ENCODE measurements at places on chromosomes 4 and X.

DNA sequence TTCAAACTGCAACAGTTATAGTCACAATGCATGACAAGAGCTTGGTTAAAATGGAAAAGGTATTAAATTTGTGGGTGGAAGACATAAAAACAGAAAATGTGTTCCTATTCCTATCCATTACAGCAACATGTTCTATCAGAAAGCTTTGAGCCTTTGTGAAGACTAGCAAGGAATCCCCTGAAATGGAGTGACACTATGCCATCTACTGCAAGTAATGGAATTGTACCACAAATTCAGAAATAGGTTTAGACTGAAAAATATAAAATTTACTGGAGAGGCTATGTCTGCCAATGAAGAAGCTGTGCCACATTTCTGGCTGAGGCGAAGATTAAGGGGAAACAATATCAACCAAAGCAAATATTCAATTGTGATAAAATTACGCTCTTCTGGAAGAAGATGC, 247.9 kb downstream of the ADAM29 start:
- DNase-seq, result no peak

- no peak for DNase-seq
Measured at GRCh38 chr4:40843696-40844095, 93.9 kb downstream of the NSUN7 start.

DNA sequence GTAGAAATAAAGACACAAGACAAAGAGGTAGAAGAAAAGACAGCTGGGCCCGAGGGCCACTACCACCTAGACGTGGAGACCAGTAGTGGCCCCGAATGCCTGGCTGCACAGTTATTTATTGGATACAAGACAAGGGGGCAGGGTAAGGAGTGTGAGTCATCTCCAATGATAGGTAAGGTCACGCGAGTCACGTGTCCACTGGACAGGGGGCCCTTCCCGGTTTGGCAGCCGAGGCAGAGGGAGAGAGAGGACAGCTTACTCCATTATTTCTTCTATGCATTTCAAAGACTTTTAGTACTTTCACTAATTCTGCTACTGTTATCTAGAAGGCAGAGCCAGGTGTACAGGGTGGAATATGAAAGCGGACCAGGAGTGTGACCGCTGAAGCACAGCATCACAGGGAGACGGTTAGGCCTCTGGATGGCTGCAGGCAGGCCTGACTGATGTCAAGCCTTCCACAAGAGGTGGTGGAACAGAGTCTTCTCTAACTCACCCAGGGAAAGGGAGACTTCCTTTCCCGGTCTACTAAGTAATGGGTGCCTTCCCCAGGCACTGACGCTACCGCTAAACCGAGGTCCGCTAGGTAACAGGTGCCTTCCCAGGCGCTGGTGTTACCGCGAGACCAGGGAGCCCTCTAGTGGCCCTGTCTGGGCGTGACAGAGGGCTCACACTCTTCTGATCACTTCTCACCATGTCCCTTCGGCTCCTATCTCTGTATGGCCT, 44.9 kb downstream of the ZBTB49 start:
- peak; percentile 72 for DNase-seq

DNA sequence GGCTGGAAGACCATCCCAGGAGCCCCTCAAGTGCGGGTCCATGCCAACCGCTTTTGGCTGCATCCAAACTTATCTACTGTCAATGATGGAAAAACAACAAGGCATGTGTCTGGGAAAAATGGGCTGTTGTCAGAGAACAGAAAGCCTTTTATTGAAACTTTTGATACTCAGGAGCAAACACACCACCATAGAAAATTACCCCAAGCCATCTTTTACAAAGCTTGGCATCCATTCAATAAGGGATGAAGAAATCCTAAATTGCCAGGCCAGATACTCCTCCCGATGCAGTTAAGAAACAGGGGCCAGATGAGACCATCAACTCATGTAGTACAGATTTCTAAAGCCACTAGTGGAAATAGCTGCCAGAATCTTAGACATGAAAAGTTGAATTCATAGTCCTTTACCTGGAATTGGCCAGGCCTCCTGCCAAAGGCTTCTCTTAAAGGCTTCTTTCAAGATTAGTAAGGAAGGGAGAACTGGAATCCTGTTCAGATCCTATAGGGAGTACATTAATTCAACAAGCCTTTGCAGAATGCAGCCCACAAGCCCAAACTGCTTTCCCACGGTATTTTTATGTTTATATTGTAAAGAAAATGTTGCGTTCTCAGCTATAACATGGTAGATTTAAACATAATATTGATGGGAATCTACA, 145.4 kb upstream of the MAP3K15 start:
- no peak for DNase-seq

GRCh38 chr4:176409627-176410026, 89.9 kb downstream of the SPCS3 start:
- no peak for DNase-seq

DNA sequence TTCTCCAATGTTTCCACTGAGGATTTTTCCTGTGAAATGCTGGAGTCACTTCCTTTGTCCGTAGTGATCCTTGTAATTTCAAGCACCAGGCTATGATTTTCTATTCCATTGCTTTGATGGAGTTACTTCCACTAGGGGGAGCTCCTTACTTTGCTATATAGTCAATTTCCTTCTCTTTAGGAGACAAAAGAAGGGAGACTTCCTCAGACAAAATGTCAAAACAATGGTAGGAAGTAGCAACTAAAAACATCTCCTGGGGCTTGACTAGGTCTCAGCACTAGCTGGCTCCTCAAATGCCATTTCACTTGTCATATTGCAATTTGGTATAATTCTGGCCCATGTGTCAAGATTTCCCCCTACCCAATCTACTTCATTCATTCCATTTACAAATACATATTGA, 24.1 kb downstream of the ZCCHC12 start:
- no peak for DNase-seq

GRCh38 chr4:122909683-122910082, 12.7 kb downstream of the NUDT6 start:
- DNase-seq, result no peak

DNA sequence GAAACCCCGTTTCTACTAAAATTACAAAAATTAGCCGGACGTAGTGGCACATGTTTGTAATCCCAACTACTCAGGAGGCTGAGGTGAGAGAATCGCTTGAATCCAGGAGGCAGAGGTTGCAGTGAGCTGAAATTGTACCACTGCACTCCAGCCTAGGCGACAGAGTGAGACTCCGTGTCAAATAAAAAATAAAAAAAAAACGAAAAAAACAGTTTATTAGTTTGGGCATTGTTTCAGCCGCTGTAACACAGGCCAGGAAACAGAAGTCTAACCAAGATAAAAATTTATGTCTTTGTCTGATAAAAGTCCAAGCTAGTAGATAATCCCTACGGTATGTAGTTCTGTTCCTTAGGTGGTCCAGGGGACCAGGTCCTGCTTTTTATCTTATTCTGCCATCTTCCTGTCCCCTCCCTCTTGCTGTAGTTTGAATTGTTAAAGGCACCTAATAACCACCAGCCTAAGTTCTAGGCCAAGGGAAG, 21.4 kb downstream of the USO1 start:
- no peak for DNase-seq

DNA sequence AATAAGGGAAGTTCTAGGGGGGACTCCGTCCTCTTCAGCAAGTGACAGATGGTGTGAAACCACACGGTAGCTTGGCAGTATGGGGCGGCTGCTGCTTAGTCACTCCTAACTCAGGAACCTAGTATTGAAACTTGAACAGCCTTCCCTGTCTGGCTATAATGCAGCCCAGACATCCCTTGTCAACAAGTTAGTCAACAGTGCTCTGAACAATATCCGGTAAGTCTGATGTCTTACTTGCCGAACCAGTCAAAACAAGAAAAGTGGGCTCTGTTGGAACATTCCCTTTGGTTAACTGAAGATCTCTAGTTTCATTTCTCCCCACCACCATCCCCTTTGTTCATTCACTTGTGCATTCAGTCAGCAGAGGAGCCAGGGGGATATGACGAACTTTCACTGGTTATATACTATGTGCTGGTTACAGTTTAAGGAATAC, 18.7 kb upstream of the CXCL13 start:
- peak; percentile 32 for DNase-seq

- DNase-seq, result no peak
Measured at GRCh38 chr4:182143822-182144625, 99.2 kb upstream of the TENM3 start.

DNA sequence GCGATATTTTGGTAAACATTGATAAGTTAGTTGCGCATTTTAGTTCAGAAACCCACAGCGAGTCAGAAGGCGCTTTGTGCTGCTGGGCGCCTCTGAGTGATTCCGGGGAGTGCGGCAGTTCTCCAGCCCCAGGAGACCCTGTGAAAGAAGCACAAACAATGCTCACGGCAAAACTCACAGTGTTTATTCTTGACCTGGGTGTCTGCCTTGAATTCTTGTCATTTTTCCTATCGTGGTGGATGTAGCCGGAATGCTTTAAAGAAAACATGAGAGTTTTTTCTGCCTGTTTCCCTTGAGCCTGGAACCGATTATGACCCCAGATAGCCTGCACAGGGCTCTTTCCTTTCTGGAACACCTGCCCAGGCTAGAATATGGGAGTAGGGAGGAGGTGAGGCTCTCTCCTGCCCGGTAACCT, 6.7 kb downstream of the TBL1X start:
- no peak for DNase-seq

DNA sequence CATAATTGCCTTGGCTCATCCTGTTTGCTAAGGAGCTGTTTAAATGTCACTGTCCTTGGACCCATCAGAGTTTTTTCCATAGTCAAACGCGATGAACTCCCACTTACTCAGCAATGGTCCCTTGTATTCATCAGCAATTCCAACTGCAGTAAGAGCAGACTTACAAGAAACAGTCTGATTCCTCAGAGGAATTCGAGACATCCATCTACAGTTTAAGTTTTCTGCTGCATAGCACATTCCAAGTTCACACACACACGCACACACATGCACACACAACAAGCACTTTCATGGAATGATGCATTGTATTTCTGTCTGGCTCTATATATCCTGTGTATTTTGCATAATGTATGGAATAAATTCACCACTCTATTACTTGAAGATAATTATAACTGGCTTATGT, 32.7 kb upstream of the TMEM150C start:
- DNase-seq, result no peak

GRCh38 chr4:55355555-55355954, 9.5 kb downstream of the SRD5A3 start:
- no peak for DNase-seq

GRCh38 chr4:6761649-6762615, 20.6 kb upstream of the KIAA0232 start:
- DNase-seq, result no peak

GRCh38 chr4:175386776-175387507, 425.1 kb downstream of the GPM6A start:
- no peak for DNase-seq

GRCh38 chr4:53602390-53602789, 11.1 kb upstream of the LNX1 start:
- no peak for DNase-seq

DNA sequence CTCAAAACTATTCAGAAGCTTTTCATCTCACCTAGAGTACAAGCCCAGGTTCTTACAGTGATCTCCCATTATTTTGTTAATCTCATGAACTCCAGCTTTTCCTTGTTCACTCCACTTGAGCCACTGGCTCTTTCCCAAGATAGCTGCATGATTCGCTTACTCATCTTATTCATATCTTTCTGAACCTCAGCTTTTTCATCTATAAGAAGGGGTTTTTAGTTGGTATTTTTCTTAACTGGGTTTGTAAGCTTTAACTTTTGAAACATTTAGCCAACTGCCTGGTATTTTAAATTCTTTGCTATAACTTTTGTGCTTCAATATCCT, 24.0 kb downstream of the GIMD1 start:
- no peak for DNase-seq

- no peak for DNase-seq
Measured at GRCh38 chr4:40251366-40251765, 54.5 kb downstream of the RHOH start.

- DNase-seq, result peak; percentile 79
Measured at GRCh38 chrX:70289793-70290770, at the start of the genes KIF4A and PDZD11. TSS of gene KIF4A (plus strand) at chrX:70290104. CDS start at chrX:70290459, 355 bp downstream. TSS of gene PDZD11 (minus strand) at chrX:70289927. CDS start at chrX:70289341, 586 bp downstream.

GRCh38 chr4:20266215-20267082, 14.7 kb downstream of the SLIT2 start:
- DNase-seq, result no peak

- no peak for DNase-seq
Measured at GRCh38 chr4:173990126-173990868, 293.2 kb downstream of the FBXO8 start.

DNA sequence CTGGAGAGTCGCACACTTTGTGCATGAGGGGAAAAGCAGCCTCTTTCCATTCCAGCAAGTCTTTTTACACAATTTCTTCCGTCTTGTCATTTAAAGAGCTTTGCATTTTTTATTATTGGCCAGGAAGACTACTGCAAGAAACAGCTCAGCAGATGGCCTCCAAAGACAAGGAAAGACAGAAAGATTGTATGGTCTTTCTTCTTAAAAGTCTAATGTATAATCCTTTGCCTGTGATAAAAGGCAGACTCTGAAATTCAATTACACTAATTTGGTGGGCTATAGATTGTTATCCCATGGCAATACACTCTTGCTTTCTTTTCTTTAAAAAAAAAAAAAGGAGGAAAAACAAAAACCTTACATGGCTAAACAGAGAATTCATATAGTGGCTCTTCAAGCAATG, 5.9 kb downstream of the CAPN6 start:
- DNase-seq, result no peak

GRCh38 chr4:101306225-101306624, 41.1 kb downstream of the PPP3CA start:
- DNase-seq, result no peak

DNA sequence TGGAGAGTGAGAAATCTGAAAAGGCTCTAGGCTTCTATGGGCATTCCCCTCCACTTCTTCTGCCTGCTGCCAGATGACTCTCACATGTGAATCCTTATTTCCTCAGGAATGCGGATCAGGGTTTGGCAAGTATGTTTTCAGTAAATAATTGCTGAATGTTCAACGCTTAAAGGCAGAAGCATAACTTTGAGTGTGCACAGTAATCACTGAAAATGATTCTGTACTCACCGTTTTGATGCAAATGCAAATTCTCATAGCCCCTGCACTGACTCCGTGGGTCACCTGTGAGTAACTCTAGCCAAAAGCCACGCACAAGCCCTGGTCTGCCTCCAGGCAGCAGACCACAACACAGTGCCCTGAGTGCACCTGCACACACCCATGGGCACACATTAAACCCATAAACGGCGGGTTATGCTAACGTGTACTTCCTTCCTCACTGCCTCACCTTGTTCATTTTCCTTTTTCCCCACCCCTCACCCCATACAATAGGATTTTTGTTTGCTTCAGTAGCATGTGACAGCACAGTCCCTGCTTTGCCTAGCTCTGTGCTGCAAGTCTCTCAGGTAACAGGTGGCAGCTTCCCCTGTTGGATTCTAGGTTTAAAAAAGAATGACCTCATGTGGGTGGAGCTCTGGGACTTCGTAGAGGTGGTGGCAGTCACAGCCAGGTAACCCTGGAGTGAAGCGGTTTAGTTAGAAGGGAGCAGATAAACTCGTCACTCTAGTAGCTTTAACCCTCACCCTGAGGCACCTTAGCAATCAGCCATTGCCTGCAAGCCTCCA, at the start of gene ARHGEF38:
ARHGEF38 (plus strand) TSS at position 656 of the 782 bp plus-strand sequence. CDS start 146 bp downstream, outside the sequence.
- no peak for DNase-seq

All from CD4-positive, alpha-beta T cell treated with Interferon gamma for 1 hour (primary cell).